ENCODE measurements at places on chromosomes 16 and 17.

DNA sequence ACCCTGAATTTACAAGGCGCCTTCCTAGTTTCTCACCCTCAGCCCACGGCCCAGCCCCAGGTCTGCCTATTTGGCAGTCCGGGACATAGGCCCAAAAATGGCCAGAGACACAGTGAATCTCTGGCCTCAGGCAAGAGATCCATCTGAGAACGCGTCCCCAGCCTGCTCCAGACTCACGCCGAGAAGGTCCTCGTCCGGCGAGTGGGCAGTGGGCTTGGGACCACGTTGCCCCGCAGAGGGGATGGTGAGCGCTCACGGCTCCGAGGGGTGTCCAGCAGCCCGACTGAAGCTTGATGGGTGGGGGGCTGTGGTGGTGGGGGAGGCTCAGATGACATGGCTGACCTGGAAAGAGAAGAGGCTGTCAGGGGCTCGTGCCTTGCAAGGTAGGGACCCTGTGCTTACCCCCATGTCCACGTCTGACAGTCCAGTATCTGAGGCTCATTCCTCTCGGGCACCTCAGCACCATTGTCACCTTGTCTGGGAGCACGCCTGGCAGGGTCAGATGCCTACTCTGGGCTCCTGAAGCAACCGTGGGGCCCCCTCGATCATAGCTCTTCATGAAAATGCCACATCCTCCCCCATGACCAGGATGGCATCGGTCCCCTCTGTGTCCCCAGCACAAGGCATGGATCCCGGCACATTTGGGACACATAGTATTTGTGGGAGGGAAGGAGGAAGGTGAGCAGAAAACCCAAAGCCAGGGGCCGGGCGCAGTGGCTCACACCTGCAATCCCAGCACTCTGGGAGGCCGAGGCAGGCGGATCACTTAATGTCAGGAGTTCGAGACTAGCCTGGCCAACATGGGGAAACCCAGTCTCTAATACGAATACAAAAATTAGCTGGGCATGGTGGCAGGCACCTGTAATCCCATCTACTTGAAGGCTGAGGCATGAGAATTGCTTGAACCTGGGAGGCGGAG is 9.6 kb downstream of the CARHSP1 start:
- DNase-seq: no peak

- DNase-seq: no peak
Measured at GRCh38 chr17:14746822-14747602, 446.1 kb downstream of the HS3ST3B1 start.

DNA sequence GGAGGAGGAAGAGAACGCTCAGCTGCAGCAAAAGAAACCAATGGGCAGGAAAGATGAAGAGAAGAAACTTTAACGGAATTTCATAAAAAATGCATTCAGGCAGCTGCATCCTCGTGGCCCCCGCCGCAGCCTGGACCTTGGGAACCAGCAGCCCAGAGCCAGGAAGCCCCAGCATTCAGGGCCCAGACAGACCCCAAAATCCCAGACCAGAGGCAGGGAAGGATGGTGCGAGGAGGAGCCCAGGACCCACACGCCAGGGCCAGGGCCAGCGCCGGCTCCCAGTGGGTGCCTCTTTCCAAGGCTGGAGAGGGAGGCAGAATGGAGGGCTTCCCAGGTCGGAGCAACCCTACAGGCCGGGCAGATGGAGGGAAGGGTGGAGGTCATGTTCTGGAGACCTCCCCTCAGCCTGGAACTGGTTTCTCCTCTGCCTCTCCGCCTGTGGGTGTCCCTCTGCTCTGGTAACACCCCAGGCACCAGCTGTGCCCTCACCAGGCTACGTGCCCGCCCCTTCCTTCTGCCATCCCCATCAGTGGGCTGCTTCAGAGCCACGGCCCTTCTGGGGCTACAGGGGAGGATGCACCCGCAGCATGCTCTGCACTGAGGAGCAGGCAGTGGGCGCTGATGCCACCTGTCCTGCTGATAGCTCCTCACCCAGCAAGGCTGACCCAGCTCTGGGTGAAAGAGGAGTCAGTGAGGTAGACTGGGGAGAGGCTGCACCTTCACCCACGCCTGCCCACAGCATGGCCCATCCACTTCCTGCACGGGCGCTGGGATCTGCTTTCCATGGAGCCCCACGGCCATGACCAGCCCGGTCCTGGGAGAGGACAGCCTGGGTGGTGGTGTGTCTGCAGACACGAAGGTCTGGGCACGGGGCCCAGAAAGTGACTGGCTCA is 1.2 kb upstream of the MIF4GD start:
- no peak for DNase-seq

GRCh38 chr16:85673529-85674417 is 15.0 kb downstream of the GINS2 start:
- DNase-seq: no peak

DNA sequence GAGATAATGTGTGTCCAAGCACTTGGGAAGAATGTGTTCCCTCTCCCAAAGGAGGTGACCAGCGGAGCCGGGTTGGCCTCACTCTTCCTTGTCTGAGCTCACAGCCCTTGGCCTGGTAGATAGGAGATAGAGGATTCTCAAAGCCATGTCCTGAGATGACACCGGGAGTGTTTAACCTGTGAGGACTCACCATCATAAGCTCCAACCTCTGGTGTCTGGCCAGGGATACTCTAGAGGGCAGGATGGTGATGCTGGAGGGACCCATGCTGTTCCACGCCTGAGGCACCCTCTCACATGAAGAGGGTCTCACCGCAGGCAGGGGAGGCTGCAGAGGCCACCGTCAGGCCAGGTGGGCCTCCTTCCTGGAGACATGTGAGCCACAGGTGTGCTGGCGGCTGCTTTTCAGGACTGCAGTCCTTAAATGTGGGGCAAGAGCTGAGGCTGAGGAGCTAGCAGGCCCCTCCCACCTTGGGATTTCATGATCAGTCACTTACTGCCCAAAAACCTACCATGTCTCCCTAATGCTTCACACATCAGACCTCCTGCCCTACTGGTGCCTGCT is 6.6 kb upstream of the ZNF629 start:
- no peak for DNase-seq

GRCh38 chr16:83164816-83165215 is 538.0 kb downstream of the CDH13 start:
- no peak for DNase-seq

- no peak for DNase-seq
Measured at GRCh38 chr16:19486750-19487325, 35.1 kb downstream of the GDE1 start.

- DNase-seq: no peak
Measured at GRCh38 chr17:34308371-34308770, 10.9 kb upstream of the CCL8 start.

DNA sequence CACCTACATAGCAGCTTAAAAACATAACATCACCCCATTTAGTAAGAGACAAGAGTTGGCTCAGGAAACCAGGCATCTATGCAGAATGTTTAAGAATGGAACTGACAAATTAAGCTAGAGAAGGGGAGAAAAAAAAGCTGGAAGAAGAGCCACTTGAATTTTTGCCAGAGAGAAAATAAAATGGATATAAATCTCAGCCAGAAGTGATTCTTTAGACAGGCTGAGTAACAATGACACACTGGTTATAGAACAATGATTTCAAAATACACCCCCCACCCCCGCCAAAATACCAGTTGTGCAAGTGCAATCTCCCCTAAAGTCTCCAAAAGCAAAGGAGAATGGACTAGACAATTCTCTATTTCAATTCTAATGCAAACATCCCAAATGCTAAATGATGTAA is 22.4 kb downstream of the LSM12 start:
- no peak for DNase-seq

DNA sequence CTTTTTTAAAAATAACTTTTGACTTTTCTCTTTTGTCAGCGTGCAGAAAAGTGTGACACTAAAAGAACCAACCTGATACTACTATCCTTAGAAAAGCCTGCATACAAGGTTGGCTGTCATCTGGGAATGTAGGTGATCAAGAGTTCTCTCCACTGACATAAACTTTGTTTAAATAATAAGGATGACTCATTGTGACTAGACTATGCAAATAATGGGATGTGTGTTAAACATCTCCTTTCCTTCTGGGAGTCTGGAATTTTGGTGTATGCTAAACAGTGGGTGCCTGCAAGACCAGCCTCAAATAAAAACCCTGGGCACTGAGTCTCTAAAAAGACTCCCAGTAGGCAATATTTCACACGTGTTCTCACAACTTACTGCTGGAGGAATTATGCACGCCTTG is 373.4 kb downstream of the CNTNAP4 start:
- DNase-seq: no peak

- DNase-seq: no peak
Measured at GRCh38 chr16:56108056-56108471, 83.2 kb upstream of the GNAO1 start.

GRCh38 chr17:50719924-50720794 is 756 bp downstream of the LUC7L3 start:
- no peak for DNase-seq

DNA sequence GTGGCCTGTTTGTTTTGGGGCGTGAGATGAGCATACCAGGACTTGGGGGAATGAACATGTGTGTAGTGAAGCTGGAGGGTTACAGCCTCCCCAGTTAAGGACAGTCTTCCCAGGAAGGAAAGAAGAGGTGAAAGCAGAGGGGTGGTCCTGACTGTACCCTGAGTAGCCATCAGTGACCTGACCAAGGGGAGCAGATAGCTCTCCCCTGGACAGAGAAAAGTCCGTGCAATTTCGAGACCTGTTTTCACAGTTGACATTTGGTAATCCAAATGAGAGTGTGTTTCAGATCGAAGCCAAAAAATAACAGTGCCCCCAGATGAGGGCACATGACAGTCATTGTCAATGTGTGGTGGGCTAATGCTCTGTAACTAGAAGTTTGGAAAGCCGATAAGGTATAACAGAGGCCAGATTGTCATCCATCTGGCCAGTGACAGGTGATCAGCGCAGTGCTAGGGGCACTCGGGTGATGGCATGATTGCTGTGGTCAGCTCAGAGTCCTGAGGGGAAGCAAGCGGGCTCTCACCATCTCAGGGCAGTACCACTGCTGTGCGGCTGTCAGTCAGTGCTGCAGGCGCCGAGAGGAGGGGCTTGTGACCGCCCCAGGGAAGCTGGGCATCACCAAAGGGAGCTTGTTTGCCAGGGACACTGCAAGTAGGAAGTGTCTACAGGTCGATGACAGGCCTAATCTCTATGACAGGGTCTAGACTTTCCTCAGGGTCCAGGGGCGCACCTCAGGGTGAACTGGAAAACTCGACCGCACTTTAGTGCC is 1.1 kb upstream of the NME2 start:
- no peak for DNase-seq

DNA sequence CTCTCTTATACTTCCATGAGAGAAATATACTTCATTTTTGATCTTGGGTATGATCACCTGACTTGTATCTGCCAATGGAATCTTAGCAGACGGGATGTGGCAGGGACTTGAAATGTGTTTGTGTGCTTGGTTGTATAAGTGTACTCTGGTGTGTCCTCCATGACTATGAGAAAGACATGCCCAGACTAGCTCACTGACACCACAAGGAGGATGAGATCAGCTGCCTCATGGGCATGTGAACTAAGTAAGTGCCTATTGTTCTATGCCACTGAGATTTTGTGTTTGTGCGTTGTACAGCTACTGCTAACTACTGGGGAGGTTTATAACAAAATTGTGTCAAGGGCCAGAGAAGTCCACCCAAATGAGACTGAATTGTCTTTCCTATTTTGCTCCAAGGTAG is 402.2 kb upstream of the SALL1 start:
- no peak for DNase-seq

- DNase-seq: no peak
Measured at GRCh38 chr17:14950216-14950615, 314.9 kb downstream of the PMP22 start.

- DNase-seq: no peak
Measured at GRCh38 chr16:58462997-58463941, 36.7 kb upstream of the NDRG4 start.

GRCh38 chr17:3950584-3950983 is 13.7 kb downstream of the ATP2A3 start:
- no peak for DNase-seq

DNA sequence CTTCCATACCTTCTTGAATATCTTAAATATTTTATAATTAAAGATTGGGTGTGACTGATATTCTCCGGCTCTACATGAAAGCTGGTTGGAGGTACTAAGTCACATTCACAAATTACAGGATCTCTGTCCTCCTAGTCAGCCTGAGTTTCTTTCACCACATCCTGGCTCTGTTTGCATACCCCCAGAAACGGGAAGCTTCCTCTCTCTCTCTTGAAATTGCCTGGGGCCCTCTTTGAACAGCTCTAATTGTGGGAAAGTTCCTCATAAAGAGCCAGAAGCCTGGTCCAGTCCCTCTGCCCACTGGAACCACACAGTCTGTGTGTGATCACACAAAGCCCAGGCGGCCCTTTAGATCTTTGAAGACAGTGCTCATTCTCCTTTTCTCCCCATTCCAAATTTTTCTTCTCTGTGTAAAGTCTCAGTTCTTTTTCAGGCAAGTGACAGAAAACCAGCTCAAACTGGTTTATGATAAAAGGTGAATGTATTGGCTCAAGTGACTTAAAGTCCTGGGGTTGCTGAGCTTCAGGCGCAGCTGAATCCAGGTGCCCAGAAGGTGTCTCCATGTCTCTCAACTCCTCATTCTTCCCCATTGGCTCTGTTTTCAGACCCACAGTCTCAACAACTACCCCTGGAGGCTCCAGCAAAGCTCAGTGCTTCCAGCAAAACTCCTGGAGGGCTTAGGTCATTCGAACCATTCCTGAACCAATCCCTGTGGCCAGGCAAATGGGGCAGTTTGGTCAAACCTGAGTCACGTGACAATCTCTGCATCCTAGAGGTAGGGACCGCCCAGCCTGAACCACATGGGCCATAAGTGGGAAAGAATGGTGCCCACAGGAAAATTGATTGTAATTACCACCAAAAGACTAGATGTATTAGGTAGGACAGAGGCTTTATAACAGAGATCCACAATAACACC is 8.5 kb upstream of the RAI1 start:
- DNase-seq: no peak

DNA sequence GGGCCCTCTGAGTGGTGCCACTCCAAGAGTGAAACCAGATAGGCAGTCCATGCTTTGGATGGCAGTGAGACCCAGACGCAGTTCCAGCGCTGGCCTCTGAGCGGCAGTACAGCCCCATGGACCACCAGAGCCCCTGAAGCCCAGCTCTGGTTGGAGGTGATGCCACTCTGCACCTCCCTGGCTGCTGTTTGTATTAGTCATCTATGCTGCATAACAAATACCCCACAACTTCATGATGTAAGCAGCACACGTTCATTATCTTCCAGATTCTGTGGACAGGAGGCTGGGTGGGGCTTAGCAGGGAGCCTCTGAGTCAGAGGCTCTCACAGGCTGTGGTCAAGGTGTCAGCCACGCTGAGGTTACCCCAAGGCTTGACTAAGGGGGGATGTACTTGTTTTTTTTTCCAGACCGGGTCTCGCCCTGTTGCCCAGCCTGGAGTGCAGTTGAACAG is 5.1 kb upstream of the NME4 start:
- DNase-seq: peak; percentile 69

DNA sequence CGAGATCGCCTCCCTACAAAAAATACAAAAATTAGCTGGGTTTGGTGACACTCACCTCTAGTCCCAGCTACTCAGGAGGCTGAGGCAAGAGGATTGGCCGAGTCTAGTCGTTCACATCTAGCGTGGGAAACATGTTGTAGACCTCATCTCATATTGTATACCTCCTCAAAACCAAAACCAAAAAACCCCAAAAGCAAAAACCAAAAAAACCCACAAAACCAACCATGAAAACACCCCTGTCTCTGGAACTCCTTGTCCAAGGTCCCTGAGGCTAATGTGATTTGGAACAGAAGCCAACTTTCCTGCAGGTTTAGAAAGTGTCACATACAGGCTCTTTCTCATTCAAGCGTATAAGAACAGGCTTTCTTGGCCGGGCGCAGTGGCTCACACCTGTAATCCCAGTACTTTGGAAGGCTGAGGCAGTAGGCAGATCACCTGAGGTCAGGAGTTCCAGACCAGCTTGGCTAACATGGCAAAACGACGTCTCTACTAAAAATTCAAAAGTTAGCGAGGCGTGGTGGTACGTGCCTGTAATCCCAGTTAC is 29.0 kb downstream of the RAB11FIP3 start:
- DNase-seq: no peak

All from NCI-H187 (cell line).